ENCODE measurements at places on chromosomes 12 and 14.

GRCh38 chr14:39351708-39352107, 80.5 kb downstream of the FBXO33 start:
- DNase-seq: no peak

DNA sequence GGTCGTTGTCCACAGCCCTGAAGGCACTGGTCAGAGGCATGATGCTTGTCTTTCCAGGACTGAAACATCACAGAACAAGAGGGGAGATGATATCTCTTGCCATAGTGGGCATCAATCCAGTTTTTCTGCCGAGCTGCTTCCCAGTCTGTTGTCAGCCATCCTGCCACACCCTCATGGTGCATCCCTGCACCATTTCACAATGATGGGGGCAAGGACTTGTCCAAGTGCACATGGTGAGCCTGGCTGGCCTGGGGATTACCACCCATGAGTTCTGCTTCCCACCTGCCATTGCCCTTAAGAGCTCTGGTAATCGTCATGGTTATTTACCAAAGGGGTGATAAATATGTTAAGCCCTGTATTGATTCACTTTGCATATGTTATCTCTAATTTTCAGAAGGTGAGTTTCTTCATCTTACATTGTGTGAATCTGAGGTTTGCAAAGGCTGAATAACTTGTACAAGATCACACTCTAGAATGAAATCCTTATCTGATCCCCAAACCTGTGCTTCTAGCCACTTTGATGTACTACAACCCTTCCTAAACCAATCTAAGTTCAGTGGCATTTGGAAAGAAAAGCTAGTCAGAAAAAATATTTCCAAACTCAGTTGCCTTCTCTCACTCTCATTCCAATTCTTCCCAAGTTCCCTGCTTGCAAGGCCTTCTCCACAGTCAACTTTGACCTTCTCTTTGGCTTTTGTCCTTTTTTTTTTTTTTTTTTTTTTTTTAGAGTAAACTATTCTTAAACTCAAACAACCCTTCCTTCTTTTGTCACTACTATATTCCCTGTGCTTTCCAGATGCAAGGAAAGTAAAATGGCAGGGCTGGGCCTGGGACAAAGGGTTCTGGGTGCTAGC, 2.3 kb downstream of the AVIL start:
- no peak for DNase-seq

- DNase-seq: no peak
Observed at GRCh38 chr12:60568914-60569313, 973.1 kb downstream of the SLC16A7 start.

- DNase-seq: no peak
Observed at GRCh38 chr14:71943695-71944018, 11.4 kb downstream of the RGS6 start.

DNA sequence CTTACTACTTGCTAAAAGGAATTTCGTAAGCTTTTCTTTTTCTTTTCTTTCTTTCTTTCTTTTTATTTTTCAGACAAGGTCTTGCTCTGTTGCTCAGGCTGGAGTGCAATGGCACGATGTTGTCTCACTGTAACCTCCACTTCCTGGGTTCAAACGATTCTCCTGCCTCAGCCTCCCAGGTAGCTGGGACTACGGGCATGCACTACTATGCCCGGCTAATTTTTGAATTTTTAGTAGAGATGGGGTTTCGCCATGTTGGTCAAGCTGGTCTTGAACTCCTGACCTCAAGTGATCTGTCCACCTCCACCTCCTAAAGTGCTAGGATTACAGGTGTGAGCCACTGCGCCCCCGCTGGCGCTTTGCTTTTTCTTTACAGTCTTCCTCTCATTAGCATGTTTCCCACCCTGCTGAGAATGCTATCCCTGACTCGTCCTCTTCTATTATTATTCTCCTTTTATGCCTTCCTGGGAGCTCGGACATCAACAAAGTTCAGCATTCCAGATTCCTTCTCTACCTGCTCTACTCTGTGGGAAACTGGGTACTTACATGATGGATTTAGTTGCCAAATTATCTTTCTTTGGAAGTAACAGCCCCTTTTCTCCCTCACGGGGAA, 3.1 kb downstream of the MTHFD1 start:
- no peak for DNase-seq

- DNase-seq: peak; percentile 21
Observed at GRCh38 chr12:38138225-38139221, 178.1 kb upstream of the ALG10B start.

DNA sequence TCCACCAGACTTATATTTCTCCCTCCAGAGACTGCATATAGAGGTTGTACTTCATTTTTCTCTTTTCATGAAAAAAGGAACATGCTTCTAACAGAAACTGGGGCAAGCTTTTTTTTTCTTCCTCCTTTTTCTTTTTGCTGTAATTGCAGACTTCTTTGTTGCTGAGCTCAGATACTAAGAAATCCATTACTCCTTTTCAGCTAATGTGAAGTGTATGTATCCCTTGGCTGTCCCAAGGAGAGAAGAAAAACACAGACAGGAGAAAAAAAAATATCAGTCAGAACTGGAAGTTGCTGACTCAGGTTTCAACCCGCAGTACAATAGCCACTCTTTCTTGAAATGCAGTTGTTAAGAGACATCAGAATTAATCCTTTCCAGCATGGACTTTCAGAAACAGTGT, 1248.4 kb downstream of the LRFN5 start:
- no peak for DNase-seq

- no peak for DNase-seq
Observed at GRCh38 chr12:14756334-14757143, 46.7 kb downstream of the WBP11 start.

DNA sequence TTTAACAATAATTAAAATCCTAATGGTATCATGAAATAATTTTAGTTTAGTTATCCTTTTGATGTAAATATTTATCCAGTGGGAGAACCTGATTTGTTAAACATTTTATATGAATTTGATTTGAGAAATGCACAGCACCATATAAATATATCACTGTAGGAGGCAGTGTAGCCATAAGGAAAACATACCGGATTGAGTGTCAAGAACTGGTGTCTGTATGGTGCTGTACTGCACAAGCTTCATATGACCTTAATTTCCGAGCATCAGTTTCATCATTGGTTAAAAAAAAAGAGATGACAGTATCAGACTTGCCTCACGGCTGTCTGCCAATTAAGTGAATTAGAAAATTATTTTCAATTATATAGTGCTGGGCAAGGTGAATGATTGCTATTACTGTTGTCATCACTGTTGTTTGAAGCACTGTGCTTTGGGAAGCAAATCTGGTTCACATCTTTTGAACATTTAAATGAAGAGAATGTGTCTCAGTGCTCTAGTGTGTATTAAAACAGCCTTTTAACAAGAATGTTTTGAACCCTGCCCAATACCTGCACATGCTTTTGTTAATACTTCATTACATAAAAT, 72.1 kb downstream of the TMTC2 start:
- DNase-seq: no peak

DNA sequence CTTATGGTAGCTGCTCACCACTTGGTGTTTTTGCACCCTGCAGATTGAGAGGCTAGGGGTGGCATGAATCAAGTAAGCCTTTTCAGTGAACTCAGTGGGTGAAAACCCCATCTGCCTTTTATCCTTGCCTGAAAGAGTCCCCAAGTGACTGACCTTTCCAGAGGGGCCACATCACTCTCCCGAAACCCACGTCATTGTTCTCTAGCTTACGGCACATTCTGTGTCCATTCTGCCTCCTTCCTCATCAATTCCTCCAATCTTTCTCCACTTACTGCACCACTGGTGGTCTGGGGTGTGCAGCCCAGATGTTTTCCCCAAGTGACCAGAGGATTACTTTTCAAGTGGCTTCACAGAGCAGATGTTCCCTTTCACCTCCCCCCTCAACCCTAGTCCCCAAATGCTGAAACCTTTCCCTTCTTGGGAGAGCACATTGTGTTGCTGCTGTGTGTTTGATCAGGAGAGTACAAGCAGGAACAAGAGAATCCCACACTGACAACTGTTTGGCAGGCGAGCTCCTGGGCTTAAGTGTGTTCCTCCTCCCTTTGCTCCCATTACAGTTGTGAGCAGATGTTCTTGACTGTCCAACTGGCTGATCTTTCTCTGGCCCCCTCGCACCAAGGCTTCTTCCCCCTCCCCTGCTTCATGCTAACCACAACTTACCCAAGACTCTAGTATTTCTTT, 138.0 kb upstream of the IGF1 start:
- DNase-seq: no peak

- DNase-seq: no peak
Observed at GRCh38 chr12:27743601-27744000, 33.0 kb downstream of the MRPS35 start.

- DNase-seq: no peak
Observed at GRCh38 chr14:37858733-37859132, 263.3 kb downstream of the TTC6 start.

- no peak for DNase-seq
Observed at GRCh38 chr12:117134721-117135120, 35.5 kb upstream of the TESC start.
